ENCODE measurements at places on chromosomes 4 and X.

DNA sequence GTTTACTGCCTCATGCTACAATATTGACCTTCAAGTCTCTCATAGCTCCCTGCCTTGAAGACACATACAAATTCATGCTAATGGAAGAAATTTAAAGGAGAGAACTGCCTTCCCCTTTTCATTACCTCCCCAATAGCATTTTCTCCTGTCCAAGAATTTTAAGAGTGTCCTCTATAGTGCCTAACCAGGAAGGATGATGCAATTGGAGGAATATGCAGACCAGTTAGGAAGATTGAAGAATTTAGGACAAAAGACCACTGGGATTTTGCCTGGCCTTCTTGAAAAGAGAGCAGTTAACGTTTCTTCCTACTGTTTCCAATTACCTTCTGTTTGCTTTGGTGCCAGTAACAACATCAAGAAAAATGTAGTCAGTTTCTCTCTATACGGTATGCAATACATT lies 443.9 kb downstream of the INPP4B start:
- no peak for DNase-seq

GRCh38 chr4:169565606-169566005 lies 46.8 kb downstream of the NEK1 start:
- DNase-seq: no peak

DNA sequence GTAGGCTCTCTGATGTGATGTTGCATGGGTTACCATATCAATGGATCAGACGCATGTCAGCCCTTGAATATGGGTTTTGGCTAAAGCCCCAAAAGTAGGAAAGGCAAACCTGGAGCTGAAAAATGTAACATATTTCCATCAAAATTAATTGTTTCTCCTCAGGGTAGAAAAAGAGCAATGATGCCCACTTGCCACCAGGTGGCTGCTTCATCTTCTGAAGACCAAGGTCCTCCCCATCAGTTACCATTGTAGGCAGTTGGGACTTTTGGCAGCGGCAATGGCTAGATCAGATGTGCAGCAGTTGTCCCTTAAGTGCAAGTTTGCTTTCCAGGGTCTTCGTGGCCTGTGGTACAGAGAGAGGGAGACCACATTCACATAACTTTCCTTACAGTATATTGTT lies 118.2 kb downstream of the NAF1 start:
- DNase-seq: peak; percentile 36

DNA sequence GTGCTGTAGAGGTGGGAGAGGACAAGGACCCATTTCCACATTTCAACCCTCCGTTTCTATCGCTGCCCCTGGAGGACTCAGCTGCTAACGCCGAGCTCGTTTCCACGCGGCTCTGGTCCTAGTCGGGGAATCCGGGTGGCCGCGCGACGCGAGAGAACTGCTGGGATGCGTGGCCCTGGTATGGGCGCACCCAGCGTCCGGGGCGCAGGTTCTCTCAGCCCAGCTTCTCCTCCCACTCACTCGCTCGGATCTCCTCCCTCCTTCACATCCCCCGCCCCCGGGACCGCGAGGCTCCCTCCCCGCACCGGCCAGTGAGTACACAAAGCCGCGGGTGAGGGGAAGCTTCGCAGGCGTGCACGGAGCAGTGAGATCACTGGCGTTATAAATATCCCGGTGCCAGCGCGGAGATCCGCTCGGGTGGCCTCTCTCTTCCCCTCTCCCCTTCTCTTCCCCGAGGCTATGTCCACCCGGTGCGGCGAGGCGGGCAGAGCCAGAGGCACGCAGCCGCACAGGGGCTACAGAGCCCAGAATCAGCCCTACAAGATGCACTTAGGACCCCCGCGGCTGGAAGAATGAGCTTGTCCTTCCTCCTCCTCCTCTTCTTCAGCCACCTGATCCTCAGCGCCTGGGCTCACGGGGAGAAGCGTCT lies at the start of gene FGF5:
Gene FGF5 (plus strand): TSS at position 412 of the 649 bp plus-strand sequence. CDS start 161 bp downstream, at position 573.
- DNase-seq: peak; percentile 79

DNA sequence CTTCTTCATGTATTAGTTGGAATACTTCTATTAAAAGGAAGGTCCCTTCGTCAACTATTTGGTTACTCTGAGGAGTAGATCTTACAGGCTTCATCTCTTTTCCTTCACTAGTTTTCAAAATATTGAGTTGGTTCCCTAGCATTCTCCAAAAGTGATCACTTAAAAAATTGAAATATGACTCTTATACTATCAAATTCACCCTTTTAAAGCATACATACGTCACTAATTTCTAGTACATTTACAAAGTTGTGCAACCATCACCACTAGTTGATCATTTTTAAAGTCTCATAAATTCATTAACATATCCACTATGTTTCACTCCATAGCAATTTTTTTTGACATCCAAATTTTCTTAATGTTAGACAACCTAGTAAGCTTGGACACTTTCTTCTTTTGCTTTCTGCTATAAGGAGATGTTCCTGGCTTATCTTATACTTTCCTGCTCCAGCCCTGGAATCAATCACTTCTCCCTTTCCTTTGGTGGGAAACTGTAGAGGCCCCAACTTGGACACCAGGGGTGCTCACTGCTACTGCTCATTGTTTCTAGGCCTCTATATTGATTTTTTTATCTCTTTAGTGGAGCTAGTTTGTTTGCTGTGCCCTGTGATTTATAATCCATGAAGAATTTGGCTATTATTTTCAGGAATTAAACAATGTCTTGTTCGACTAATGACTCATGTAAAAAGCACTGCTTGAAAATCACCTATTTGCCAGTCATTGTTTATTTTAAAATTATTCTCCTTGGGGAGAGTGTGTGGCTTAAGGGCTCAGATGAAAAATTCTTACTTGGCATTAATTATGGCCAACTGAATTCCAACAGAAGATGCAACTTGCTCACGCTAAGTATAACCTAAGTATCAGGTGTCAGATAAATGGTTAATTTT lies 4.0 kb upstream of the ZFX start:
- no peak for DNase-seq

GRCh38 chr4:4992833-4993232 lies 26.4 kb downstream of the CYTL1 start:
- DNase-seq: no peak

DNA sequence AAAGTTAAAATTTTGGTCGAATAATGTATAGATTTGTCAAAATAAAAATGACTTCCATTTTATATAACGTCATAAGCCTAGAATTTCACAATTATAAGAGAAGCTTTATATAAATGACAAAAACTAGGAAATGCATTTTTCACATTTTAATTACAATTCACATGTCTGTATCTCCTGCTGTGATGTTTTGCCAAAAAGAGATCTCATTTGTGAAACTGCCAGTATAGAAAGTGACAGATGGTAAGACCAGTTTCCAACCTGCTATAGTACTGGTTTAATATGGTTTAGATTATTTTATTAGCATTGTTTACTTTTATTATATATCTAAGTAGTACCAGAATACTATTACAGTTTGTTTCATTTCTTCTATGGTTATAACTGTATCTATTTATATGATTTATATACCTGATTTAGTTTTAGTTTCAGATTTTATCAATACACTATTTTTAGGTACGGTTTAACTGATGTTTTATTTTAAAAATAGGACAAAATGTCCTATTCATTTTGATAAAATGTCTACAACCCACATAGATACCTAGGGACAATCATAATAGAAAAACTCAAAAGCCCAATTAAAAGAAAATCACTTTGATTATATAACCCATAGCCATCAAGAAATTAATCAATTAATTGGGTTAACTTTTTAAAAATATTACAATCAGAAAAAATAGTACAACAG lies 5.4 kb upstream of the CCSER1 start:
- DNase-seq: no peak

- DNase-seq: no peak
Observed at GRCh38 chr4:52106191-52106590, 55.1 kb downstream of the SPATA18 start.

DNA sequence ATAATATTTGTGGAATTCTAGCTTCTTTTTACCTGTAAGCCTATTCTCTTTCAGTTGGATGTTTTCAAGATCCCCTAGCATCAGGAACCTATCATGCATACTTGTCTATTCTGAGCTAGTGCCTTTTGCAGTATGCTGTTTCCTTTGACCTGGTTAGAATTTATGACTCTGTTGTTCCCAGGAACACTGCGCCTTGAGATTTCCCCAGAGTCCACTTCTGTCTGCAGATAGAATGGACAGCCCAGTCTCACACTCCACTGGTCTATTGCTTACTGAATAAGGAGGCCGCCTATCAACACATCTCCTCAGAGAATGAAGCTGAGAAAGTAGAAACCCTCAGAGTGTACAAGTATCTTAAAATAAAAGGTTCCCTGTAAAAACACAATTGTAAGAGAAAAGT lies 465.1 kb upstream of the GALNTL6 start:
- DNase-seq: no peak

All from NB4 (cell line).